Stimulated activated CD8-positive, alpha-beta memory T cell treated with anti-CD3 and anti-CD28 coated beads, Interleukin-4, amount 100 ng/mL, for 48 hours (primary cell): ENCODE measurements at places on chromosomes 4 and X.
A peak's percentile ranks its signal among the peaks of the same experiment; 100 is the strongest.

GRCh38 chr4:40349561-40350198, 14.5 kb downstream of the CHRNA9 start:
- no peak for DNase-seq

DNA sequence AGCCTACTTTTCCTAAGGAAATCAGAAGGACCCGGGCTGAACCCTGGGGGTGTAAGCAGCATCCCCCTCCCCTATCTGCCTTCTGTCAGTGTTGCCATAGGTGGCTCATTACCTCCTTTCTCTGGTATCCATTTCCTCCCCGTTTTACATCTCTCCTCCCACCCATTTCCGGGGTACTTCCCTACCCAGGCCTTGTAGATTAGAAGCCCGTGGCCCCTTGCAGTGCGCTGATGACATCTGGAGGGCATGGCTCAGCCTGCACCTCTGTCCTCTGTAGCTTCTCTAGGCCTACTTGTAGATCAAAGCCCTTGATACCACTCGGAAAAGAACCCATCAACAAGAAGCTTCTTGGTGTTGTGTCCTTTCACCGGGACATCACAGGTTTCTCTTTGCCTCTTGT, 71.8 kb downstream of the NBDY start:
- peak; percentile 39 for DNase-seq

DNA sequence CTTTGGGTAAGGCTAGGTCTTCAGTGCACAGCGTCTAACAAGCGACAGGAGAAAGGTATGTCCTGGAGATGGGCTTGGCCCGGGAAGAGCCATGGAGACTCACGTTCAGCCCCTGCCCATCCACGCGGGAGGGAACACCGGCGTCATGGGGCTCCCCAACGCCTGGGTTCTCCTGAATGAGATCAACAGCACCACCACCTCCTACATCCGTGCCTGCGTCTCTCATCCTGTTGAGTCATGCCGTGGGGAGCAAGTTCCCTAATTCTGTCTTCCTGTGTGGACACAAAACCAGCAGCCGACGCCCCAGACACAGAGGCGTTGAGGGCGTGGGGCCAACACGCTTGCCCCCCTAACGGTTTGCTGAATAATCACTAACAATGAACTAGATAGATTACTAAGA, 20.1 kb upstream of the IL3RA start:
- DNase-seq, result peak; percentile 64

DNA sequence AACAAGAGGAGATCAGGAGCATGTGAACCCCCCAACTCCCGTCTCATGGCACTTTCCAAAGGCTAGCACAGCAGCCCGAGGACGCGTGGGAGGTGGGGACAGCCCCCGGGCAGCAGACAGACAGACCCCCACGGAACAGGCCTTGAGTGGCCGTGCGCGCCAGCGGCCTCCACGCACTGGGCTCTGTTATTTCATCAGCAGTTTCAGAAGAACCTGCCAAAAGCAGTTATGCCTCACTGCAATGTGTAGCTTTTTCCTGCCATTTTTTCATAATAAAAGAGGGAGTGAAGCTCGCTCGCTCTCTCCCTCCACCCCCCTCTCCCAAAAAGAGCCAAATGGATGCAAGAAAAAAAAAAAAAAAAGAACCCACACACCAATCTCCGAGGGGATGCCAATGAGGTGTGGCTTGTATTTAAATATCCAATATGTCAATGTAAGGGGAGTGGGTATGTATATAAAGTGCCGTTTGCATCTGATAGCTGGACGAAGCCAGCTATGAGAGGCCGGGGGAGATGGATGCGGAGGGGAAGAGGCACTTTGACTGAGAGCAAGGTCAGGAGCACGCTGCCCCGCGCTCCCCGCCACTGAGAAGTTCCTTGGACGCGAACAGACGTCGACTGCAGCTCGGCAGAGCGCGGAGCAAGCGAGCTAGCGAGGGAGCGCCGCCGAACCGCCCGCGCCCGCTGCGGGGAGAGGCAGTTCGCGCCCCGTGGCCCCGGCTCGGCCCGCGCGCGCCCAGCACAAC, at the start of gene FGF16:
Gene FGF16, plus strand, starts transcription at position 482 of the 745 bp plus-strand sequence. CDS start 286 bp downstream, outside the sequence.
- DNase-seq, result peak; percentile 28

DNA sequence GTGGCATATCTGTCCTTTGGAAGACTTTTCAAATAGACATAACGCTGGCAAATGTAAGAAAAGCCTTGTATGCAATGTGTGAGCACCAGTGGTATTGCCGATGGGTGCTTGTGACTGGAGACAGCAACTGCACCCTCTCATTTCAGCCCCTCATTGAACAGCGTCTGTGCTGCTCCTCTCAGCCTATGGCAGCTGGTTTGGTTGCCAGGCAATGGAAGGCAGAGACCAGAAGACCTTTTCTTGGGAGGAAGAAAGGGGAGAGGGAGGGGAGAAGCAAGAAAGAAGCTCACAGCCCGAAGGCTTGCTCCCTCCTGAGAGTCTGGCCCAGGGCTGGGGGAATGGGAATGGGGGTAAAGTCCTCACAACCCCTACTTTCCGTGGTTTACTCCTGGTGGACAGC, 20.2 kb downstream of the ZCCHC13 start:
- no peak for DNase-seq

DNA sequence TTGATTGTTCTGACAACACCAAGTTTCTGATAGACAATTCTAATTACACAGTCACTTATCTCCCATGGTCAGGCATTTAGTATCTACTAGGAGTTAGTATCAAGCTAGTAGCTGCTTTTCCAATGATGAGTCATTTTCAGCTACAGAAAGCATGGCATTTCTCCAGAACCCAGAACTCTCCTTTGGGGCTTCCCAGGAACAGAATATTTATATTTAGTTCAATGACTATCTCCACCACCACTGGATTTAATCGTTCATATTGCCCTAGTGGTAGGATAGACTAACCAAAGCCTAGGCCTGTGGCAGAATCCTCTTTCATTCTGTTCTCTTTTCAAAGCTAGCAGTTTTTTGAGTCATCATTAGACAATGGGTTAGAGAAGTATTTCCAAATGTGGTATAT, 569.4 kb downstream of the GABRG1 start:
- DNase-seq, result no peak

DNA sequence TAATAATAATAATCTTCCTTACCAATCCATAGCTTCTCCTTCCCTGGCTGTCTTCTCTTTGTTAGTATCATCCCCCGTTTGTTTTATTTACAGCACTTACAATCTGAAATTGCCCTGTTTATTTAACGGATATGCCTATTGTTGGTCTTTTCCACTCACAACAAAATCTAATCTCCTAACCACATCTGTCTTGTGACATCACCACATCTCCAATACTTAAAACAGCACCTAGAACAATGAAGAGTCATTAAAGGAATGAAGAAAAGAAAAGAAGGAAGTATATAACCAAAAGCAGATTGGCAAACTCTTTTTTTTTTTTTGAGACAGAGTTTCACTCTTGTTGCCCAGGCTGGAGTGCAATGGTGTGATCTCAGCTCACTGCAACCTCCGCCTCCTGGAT, 38.7 kb upstream of the JADE1 start:
- DNase-seq, result no peak

DNA sequence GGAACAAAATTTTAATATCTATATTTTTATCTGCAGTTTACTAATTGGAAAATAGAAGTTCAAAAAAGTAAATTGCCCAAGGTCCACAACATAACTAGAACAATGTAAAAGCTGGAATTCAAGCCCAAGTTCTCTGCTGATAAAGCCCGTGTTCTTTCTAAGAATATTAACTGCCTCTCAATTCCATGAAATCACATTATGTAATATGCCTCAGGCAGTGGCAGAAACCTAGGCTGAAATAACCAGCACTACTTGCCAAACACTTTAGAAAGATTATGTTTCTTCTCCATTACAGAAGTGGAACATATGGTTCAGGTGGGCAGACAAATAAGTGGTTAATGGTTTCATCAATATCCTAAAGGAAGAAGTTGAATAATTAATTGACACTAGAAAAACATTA, 56.7 kb upstream of the ADGRL3 start:
- DNase-seq, result no peak
